Heart left ventricle (tissue), 16 donors: ENCODE measurements at places on chromosomes 1 and 21. TPM values are rescaled to one million over a fixed set of nuclear protein-coding genes. Genes with fewer than 3 reads are reported as not detected.

- no peak for DNase-seq
Measured at GRCh38 chr1:169630006-169630405, at the start of gene SELP. Gene SELP, minus strand, starts transcription at chr1:169630124. Its CDS starts 50 bp downstream, at chr1:169630074.

GRCh38 chr1:208213786-208214185, 30.4 kb downstream of the PLXNA2 start:
- DNase-seq, result no peak

- peak; percentile 96 for DNase-seq
Measured at GRCh38 chr1:109667452-109668122, at the start of gene GSTM2. Gene GSTM2, plus strand, starts transcription at chr1:109668057. Its CDS starts 59 bp downstream, at chr1:109668116.

- DNase-seq, result peak; percentile 33
Measured at GRCh38 chr1:156767879-156768604, 707 bp downstream of the PRCC start.

DNA sequence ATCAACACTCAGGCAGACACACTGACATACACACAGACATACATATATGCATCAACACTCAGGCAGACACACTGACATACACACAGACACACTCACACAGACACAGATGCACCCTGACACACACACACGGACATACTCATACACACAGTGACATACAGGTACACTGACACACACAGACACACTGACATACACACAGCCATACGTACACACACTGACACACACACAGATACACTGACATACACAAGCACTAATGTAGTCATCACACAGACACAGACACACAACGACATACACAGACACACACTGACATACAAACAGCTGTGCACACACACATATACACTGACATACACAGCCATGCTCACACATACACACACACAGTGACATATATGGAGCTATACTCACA, 131.0 kb upstream of the CSF3R start:
- DNase-seq, result no peak

- no peak for DNase-seq
Measured at GRCh38 chr1:244599937-244600350, 53.0 kb upstream of the DESI2 start.

- no peak for DNase-seq
Measured at GRCh38 chr1:223143537-223144248, 645 bp upstream of the TLR5 start.

- DNase-seq, result no peak
Measured at GRCh38 chr1:204475656-204476432, 18.8 kb downstream of the PIK3C2B start.

- DNase-seq, result no peak
Measured at GRCh38 chr1:95057351-95057750, 15.4 kb downstream of the ALG14 start.

DNA sequence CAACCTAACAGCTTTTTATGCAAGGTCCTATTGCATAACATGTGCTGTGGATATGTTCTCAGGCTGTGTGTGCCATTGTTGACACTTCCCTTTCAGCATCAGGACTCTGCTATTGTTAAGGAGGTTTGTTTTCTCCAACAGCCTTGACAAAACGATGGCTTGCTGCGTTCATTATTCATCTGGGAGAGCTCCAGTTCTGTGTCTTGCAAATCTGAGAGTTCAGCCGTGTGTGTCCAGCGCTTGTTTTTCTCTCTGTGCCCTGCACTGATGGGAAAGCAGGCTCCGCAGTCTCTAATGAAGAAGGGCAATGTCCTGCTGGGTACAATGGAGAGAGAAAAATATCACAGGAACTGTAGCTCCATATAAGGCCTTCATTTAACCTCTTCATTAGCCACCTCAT, 63.7 kb downstream of the CLDN17 start:
- DNase-seq, result no peak

DNA sequence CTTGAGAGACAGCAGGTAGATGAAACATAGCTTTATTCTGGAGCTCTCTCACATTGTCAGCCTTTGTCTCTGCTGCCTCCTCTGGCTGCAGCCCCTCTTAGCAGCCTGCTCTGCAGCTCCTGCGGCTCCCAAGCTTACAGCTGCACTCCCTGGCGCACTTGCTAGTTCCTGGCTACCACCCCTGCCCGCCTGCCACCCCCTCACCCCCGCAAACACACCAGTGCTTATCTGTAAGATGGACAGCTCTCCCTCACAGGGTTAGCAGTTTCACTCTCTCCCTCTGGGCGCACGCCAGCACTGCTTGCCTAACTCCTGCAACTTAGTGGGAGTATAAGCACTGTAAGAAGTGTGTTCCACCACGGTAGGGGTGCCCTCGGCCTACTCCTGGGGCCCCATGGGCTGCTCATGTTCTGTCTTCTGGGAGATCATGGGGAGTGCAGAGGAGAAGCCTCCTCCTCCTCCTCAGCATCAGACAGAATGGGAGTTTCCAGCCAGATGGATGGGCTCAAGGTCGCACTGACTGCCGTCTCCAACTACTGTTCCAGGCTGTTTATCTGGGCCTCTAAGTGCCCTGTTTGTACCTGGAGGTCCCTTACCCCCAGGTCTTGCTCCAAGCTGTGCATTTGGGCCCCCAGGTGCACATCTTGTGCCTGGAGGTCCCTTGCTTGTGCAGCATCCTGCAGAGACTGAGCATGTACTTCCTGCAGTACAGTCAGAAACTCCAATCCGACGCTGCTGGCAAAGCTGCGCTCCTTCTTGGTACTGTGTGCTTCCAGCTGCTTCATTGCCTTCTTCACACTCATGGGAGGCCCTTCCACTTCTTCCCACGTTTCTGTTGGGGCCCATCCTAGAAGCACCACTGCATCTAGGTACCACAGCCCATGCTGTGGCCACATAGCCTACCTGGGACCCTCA, 1388.1 kb downstream of the AMY1C start:
- DNase-seq, result no peak

DNA sequence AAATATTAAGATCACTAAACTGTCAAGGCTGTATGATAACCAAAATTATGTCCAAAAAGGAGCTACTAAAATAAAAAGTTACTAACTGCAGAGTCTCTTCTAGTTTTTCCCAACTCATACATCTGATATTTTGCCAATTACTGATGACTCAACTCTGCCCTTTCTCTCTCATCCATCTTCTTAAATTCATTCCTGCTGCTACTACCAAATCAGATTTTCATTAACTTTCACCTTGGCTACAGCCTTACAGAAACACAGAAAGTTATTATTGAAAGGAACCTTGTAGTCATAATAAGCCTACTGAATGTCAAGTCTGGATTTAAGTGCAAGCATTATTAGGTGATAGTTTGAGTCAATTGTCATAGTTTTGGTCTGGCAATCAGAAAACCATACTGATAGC, 273.1 kb downstream of the DPYD start:
- DNase-seq, result no peak

GRCh38 chr1:8643542-8644536, 173.6 kb downstream of the RERE start:
- DNase-seq, result no peak

DNA sequence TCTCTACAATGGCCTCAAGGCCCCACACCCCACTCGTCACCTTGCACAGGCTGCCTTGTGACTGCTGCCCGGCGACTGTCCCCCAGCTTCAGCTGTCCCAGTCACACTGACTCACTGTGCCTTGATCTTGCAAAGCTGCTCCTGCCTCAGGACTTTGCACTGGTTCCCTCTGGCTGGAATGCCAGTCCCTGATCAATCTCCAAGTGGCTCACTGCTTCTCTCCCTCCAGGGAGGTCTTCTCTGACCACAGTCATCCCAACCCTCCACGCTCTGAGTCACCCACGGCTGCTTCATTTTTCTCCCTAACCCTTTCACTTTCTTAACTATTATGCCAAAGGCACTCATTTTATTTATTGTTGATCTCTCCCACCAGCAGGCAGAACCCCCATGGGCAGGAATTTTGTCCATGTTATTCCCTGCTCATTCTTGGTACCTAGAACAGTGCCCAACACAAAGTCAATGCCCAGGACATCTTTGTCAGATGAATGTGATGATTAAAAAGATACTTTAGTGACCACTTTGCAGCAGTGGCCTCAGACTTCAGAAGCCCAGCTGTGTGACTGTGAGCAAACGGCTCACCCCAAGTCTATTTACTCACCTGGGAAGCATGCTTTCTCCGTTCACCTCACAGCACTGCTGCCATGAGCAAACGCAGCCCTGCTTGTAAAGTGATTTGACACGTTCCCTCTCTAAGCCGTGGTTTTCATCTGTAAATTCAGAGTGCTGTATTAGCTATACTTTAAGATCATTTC, 53.4 kb downstream of the ZBTB18 start:
- no peak for DNase-seq

DNA sequence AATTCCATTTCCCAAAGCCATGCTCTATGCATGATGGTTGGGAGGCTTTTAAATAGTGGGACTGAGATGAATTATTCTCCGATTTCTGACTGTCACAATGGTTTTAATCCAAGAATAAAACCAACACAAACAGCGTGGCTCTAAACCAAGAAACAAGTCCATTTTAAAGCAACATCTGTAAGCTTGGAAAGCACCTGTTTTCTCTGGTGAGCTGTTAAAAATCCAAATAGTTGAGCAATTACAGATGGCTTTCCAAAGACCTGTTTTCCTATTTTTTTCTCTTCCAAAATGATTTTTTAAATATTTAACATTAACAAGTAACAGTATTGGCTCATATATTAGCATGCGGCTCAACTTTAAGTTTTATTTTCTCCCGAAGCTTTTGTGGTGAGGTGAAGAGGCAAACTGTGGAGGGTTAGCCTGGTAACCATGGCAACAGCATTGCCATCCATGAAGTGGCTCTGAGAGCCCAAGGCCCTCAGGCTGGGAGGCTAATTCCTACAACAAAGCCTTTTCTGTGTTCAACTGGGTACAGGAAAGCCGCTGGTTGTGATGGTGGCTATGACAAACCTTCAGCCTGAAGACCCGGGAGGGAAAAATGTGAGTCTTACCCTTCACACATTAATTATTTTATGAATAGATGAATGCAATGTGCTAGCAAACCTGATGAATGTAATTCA, 56.7 kb upstream of the B3GALT5 start:
- DNase-seq, result no peak

- DNase-seq, result no peak
Measured at GRCh38 chr1:226255380-226255779, 31.9 kb downstream of the MIXL1 start.

- DNase-seq, result no peak
Measured at GRCh38 chr1:167033646-167034045, 44.6 kb downstream of the MAEL start.

DNA sequence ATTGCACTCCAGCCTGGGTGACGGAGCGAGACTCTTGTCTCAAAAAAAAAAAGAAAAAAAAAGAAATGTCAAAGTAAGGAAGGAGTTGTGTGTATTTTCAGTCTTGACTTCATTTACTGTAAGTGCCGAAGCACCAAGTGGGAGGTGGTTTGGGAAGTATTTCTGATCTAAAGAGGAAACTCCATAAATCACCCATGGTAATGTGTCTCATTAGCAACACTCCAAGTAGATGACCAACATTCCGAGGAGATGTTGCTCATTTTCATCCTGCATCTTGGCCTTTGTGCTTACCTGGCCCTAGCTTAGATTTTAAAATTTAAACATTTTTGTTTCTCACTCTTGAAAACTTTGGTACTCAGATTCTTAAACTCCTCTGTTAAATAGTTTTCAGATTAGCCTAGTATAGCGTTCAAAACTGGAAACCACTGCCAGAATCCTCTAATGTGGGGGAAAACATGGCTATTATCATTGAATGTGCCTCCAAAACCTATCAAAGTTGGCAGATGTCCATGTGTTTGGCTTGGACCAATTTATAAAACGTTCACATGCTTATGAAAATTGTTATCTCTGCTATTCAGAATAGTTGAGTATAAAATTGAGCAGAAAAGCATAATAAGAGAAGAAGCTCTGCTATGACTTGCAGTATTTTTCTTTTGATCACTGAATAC, 110.4 kb downstream of the NFIA start:
- DNase-seq, result no peak

GRCh38 chr1:102970496-102971078, 137.7 kb downstream of the COL11A1 start:
- DNase-seq, result no peak

GRCh38 chr1:154716614-154717527, 108.9 kb upstream of the ADAR start:
- DNase-seq, result no peak

DNA sequence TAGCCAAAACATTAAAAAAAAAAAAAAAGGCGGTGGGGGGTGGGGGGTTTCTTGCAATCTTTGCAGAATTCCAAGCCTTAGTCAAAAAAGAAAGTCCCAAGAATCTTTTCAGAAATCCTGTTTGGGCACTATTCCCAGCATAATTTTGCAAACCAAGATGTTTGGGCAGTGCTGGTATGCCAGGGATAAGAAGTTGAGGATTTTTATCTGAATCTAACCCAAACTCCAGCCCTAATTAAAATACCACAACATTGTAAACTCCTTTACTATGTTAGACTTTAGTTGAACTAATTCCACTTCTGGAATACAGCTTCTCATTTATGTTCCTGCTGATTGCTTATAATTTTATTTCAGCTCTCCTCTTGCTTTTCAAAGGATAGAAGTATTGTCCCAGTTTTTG, 504.1 kb upstream of the ADGRL2 start:
- no peak for DNase-seq

GRCh38 chr1:111162488-111162880, 22.5 kb downstream of the CEPT1 start:
- DNase-seq, result no peak

DNA sequence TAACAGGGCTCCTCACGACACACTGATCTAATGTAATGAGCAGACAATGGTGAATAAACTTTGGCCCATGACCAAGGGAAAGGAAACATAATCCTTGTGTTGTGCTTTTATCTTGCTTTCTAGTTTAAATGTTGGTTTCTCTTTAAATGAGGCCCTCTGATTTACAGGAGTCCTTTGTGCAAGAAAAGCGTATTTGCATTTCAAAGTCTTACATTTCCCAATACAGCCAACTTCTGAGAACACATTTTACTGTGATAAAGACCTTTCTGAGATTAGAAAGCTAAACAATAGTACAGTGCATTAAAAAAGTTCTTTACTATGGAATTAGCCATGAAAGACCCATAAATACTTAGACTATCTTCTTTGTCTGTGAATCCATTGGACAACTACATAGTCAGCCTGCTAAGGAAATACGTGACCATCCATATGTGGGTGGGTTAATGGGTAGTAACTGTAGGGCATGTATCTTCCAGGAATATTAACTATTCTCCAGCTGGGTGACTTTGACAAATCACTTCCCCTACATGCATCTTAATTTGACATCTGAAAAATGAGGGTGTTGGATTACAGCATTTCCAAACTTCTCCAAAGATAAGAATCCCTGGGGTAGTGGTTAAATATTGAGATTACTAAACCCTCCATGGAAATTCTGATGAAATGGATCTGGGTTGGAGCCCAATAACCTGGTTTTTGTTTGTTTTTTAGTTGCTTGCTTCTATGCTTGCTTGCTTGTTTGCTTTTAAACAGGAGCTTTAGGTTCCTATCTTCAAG, 50.3 kb upstream of the USP1 start:
- no peak for DNase-seq

The SYPL2 gene
- total RNA-seq, result 39.7 TPM

The FCRL5 gene
- 0.09 TPM for total RNA-seq

The GLUL gene
- total RNA-seq, result 559 TPM

The IGSF21 gene
- total RNA-seq, result 0.99 TPM

The GPR52 gene
- total RNA-seq, result 1.9 TPM

The PTCH2 gene
- total RNA-seq, result 0.85 TPM

The GREM2 gene
- total RNA-seq, result not detected
